ENCODE measurements at places on chromosomes 2 and 18. TPM values are rescaled to one million over a fixed set of nuclear protein-coding genes. Genes with fewer than 3 reads are reported as not detected.

DNA sequence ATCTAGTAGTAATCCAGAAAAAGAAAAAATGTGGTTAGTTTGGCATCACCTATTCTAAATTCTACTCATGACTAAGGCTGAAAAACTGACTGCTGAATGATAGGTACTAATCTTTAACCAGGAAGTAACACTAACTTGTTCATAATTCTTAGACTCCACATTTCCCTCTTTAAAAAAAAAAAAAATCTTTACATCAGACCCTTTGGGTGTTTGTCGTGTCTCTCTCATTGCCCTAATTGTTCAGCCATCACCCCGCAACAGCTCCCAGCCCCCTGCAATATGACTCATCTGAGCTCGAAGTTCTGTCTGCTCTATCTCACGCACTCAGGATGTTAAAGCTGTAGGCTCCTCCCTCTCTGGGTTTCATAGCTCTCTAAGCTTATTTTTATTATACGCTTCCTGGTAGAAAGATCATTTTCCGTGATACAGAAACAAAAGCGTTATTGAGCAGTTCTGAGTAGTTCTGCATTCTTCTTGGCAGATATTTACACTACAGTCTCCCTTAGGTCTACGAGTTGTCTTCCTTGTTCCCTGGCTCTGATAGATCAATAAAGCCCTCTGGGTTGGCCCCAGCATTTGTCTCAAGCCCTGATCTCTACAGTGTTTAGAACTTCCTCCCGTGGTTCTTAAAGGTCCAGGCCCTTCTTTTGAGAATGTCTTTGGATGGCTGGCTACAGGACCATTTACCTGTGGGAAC is 95.6 kb downstream of the TNFRSF11A start:
- peak; percentile 57 for DNase-seq

- DNase-seq = no peak
Measured at GRCh38 chr2:66462501-66462825, 27.5 kb downstream of the MEIS1 start.

DNA sequence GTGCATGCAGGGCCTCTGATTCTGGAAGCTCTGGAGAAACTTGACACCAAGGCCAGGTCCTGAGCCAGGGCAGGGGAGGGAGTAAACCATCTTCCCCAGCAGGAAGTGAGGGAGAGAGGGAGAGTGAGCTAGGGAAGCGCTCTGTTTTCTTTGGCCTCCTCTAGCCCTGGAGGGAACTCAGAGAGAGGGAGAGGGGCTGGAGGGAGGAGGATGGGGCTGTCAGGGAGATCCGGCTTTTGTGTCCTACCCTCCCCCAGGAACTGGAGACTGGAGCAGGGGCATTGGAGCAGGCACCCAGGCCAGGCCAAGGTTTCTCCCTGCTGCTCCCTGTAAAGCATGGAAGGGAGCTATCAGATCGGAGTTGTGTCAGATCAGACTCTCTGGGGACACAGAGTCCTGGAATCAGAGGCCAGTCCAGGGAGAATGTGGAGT is 22.7 kb upstream of the PKDCC start:
- no peak for DNase-seq

DNA sequence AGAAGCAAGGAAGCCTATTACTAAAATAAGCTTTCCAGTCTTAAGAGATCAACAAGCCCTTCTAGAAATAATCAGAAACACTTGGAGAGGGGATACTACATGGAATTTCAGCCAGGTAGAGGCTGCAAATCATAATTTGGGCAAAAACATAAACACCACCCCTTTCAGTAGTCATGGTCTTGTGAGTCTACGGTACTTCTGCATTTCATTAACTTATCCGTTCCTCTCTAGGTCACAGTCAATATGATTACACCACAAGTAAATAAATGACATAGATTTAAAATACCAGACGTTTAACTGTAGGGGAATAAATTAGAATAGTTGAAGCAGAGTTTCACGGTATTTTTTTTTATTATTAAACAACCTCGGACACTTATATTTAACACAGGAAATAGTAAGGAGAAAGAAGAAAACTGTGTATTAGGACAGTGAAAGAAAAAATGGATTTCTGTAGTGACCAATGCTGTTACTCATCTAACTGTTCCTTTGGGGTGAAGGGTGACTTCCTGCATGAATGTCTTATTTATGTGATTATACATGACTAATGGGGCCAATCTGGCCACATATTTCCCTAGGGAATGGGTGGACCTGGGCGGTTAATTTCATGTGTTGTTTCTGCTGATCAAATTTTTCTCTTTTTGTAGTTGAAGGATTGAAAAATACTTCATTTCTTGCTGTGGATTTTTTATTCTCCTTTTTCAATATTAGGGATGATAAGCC is 456.6 kb upstream of the UBE2E3 start:
- DNase-seq = no peak

DNA sequence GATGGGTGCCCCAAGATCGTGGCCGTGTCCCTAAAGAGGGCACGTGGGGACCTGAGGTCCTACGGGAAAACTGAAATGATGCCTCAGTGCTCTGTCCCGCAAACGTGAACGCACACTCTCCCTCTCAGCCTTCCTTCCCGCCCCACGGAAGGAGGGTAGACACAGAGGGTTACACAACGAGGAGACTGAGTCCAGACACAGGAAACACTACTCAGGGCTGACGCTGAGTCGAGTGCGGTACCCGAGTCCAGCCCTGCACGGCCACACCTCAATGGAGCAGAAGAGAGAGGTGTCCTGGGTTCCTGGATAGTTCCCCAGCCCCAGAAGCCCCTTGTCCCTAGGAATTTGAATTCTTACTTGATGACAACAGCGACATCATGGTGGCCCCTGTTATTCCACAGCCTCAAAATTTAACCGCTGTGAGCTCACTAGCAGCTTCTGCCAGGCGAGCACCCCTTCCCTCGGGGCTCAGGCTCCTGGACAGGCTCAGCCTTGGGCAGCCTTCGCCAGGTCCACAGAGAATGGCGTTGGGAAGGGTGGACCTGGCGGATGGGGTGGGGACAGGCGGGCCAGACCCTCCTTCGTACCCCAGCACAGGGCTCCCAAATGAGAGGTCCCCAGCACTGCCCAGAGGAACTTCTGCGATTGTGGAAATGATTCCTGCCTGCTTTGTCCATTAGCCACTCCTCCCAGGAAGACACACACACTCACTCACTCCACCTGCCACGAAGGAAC is 980 bp upstream of the RNPEPL1 start:
- DNase-seq = peak; percentile 55

GRCh38 chr2:150091846-150092245 is 395.6 kb downstream of the RND3 start:
- DNase-seq = no peak

DNA sequence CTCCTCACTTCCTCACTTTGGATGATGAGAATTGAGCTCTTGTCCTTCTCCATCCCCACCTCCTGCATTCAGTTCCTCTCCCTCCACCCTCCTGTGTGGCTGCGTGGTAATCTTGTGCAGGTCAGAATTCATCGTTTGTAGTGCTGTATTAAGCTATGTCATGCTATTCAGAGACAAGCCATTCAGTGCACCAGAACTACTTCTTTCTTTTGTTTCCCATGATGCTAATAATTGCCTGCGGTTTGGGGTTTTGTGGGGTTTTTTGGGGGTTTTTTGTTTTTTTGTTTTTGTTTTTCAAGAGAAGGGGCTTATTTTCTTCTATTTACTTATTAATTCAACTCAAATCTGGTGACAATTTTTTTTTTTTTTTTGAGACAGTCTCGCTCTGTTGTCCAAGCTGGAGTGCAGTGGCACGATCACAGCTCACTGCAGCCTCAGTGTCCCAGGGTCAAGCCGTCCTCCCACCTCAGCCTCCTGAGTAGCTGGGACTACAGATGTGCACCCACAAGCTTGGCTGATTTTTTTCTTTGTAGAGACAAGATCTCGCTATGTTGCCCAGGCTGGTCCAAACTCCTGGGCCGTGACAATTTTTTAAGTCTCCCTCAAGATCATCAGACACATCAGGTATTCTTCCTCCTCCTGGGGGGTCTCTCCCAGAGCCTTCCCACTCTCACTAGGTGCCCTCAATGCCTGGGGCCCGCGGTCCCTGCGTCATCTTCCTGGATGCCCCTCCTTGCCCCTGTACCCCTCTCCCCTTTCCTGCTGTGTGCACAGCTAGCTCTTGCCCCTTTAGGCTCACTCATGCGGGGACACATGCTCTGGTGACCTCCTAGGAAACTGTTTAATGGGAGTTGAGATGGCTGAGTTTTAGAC is 37.8 kb downstream of the MAL start:
- peak; percentile 22 for DNase-seq

DNA sequence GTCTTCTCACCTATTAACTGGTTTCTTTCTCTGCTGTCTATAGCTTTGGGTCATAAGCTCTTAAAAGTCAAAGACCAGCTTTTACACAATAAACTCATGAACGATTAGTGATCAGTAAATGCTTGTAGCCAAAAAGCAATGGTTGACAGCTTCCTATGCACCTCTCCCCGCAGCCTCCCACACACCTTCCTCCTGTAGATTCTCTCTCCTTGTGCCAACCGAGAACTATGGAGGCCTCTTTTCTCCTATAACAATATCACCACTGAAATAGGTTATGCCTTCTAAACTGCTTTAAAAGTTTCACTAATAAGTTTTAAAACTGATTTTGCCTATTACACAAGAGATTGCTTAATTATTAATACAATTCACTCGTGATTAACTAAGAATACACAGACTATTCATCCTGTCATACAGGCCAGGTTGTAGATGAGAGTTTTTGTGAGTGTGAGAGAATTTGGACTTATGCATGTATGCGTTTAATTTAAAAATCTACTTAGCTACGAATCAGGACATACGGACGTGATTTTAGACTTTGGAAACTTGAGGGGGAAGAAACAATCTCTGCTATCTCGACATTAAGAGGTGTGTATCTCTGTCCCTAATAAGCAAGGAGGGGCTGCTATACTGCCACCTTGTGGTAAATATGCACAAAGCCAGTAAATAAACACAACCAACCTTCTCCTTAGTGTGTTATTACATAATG is 229.1 kb upstream of the RBBP8 start:
- peak; percentile 43 for DNase-seq

DNA sequence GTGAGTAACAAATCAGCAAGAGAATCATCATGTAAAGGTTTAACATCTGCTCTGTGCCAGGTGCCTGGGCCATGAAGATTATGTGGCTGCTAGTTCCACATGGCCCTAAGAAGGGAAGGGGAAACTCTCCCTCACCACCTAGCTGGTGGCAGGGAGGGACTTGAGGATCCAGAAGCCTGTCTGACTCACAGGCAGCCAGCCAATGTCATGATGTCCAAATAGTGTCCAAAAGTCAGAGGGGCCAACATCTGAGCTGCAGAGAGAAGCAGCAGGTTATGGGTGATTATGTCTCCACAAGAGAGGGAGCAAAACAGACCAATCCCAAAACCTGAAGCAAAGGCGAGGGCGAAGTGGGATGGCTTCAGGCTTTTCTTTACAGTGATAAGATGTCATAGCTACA is 61.9 kb upstream of the SPP2 start:
- no peak for DNase-seq

DNA sequence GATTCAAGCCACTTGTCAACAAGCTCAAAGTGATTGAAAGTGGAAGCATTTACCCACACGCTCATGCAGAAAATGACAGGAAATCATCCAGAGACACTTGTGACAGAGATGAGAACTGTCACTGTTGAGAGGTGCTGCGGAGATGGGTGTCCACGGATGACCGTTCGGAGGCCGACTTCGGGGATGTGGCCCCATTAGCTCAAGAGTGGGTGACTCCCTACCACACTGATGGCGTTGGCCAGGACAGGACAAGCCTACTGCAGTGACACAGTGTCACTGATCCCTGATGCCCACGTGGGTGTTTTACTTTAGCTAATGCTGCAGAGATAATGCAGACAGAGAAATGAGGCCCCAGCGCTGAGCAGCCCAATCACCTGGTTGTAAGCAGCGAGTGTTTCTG is 81.5 kb upstream of the YWHAQ start:
- DNase-seq = no peak

DNA sequence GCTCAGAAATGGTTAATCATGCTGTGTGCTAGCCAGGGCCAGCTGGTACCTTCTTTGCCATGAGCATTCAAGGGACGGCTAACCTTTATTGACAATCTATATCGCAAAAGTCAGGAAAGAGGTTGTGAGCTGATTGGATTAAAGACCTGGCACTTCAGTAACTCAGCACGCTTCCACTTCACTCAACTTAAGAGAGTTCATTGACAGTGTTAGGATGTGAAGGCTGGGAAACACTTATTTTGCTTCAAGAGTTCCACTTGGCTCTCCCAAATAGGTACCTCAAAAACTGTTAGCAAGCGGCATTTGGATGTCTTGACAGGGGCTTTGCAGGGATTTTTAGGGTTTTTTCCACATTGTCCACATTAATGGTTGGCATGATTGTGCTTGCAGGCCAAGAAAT is 25.1 kb upstream of the TXNDC2 start:
- DNase-seq = no peak

DNA sequence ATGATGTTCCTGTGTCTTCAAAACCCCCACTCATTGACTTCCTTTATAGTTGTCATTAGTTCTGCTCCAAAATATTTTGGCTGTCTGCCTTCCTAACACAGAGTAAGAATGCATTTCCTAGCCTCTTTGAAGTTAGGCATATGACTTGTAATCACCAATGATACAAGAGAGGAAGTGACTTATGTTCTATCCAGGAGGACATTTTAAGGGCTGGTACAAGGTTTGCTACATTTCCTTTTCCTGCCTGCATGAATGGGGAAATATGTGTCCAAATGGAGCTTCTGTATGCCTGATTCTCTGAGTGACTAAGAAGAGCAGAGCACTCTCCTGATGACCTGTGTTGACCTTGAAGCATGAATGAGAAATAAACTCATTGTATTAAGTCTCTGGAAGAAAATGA is 115.1 kb downstream of the PLCL1 start:
- no peak for DNase-seq

- DNase-seq = no peak
Measured at GRCh38 chr2:228321015-228321414, 139.5 kb upstream of the SPHKAP start.

DNA sequence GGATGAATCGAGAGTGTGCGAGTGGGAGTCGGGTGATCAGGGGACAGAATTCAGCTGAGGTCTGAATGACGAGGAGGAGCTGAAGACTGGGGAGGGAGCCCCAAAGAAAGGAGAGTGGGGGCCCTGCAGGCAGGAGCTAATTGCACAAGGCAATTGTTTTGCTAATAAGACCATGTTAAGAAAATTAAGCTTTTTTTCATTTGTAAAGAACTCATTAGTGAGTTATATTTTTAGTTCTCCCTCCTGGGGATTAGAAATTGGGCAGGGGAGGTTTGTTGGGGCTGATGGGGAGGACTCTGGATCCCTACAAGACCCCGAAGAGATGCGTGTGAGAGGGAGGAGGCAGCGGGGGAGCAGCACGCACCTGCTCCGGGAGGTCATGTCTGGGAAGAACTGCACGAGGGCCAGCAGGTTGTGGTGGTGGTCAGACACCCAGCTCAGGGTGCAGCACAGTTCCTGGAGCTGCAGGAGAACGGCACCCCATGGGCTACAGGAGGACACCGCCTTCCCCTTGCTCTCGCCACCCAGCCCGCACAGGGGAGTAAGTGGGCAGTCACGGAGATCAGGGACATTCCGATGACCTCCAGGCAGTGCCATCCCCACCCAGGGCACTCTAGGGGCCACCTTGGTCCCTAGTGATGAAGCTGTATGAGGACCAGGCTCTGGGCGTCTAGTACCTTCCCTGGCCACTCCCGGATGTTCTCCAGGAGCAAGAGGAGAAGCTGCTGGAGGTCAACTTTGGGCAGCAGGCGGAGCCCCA is 51.1 kb upstream of the SEMA4C start:
- DNase-seq = no peak

- DNase-seq = no peak
Measured at GRCh38 chr2:18647731-18648130, 58.4 kb upstream of the NT5C1B start.

Gene BIRC6
- 166 TPM for total RNA-seq

Gene RGPD6
- total RNA-seq = 78.3 TPM

Gene MAB21L4
- total RNA-seq = not detected

Gene RTKN
- 10.5 TPM for total RNA-seq

Gene RIT2
- not detected for total RNA-seq

Gene C2orf78
- total RNA-seq = not detected

Gene RFTN2
- total RNA-seq = not detected

Gene ALK
- total RNA-seq = not detected

Gene TRIM43
- not detected for total RNA-seq

All from B cell (primary cell).